Activated CD4-positive, alpha-beta memory T cell treated with anti-CD3 and anti-CD28 coated beads for 36 hours (primary cell): ENCODE measurements at places on chromosomes 7 and 10. TPM values are rescaled to one million over a fixed set of nuclear protein-coding genes. Genes with fewer than 3 reads are reported as not detected.

The SKIDA1 gene
- 0.07 TPM for total RNA-seq

The JAKMIP3 gene
- total RNA-seq, result 0.77 TPM

The MYL10 gene
- total RNA-seq, result not detected

The PKD1L1 gene
- total RNA-seq, result 0.19 TPM

The MYO1G gene
- total RNA-seq, result 436 TPM

The AKR1C8 gene
- total RNA-seq, result 0.80 TPM

The VAX1 gene
- total RNA-seq, result not detected

The FAM25G gene
- not detected for total RNA-seq

The STEAP1 gene
- total RNA-seq, result 0.41 TPM

The FAM131B gene
- 2.3 TPM for total RNA-seq
